Astrocyte (in vitro differentiated cells and primary cell): ENCODE measurements at places on chromosomes 1 and 21.

DNA sequence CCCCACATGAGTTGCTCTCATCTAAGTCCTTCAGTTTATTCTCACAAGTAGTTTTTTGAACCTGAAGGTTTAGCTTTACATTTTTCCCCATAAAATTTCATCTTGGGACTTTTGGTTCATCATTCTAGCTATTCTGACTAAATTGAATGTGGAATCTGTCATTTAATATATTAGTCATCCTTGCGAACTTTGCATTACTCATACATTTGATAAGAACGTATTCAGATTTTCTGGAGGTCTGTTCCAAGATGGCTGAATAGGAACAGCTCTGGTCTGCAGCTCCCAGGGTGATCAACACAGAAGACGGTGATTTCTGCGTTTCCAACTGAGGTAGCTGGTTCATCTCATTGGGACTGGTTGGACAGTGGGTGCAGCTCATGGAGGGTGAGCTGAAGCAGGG, 59.8 kb upstream of the CSF1 start:
- no peaks in the 10 kb centered on the region for H3K4me1 ChIP-seq
- H3K36me3 ChIP-seq, result no peaks in the 10 kb centered on the region
- H3K27me3 ChIP-seq, result no peaks in the 10 kb centered on the region
- no peak overlapping the region for H3K4me3 ChIP-seq
- peak; percentile 37 for DNase-seq

- no peak overlapping the region for H3K27ac ChIP-seq
- DNase-seq, result no peak
- H3K36me3 ChIP-seq, result no peaks in the 10 kb centered on the region
- no peak overlapping the region for H3K4me3 ChIP-seq
These were observed 33.8 kb downstream of the SLX9 start for GRCh38 chr21:44973598-44973997.

DNA sequence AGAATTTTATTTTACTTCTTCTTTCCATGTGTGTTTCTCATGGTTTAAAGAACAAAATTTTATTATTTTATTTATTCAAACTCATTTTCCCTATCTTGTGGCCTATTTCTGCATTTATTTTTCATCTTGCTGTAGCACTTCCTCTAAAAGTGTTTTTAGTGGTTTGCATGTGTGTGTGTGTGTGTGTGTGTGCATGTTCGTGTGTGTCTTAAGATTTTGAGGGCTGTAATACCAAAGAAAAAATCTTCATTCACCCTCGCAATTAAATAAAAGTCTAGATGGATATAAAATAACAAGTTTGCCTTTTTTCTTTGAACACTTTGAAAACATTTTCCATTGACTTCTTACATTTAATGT, 24.6 kb upstream of the FCRL3 start:
- H3K4me1 ChIP-seq, result no peaks in the 10 kb centered on the region
- no peaks in the 10 kb centered on the region for H3K27me3 ChIP-seq
- DNase-seq, result no peak

GRCh38 chr1:223075834-223076233, 67.2 kb downstream of the TLR5 start:
- no peaks in the 10 kb centered on the region for H3K36me3 ChIP-seq
- H3K4me3 ChIP-seq, result no peak overlapping the region
- peaks cover 12% of the 10 kb centered on the region for H3K27me3 ChIP-seq
- no peak for DNase-seq

GRCh38 chr1:231801042-231801585, 174.5 kb downstream of the DISC1 start:
- no peaks in the 10 kb centered on the region for H3K27me3 ChIP-seq
- no peak for DNase-seq
- no peaks in the 10 kb centered on the region for H3K36me3 ChIP-seq
- no peak overlapping the region for H3K27ac ChIP-seq

DNA sequence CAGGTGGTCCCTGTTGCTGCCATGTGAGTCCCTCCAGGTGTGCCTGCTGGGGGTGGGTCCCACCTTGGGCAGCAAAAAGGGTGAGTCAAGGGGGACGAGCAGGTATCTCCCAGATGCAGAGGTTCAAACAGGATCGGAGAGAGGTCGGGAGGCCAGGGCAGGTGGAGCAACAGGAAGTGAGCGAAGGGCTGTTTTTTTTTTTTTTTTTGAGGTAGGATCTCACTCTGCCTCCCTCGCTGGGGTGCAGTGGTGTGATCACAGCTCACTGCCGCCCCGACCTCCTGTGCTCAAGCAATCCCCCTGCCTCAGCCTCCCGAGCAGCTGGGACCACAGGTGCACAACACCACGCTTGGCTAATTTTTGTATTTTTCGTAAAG, 39.4 kb downstream of the SLC2A7 start:
- H3K36me3 ChIP-seq, result no peaks in the 10 kb centered on the region
- no peaks in the 10 kb centered on the region for H3K27me3 ChIP-seq
- H3K4me3 ChIP-seq, result no peak overlapping the region
- DNase-seq, result no peak
- H3K27ac ChIP-seq, result peak overlapping the region; percentile 88
